ENCODE measurements at places on chromosomes 16 and 17.

- DNase-seq, result no peak
These were observed 56.3 kb downstream of the CREBBP start for GRCh38 chr16:3824121-3824795.

GRCh38 chr16:57007530-57007929 is 18.2 kb downstream of the NLRC5 start:
- DNase-seq, result no peak

DNA sequence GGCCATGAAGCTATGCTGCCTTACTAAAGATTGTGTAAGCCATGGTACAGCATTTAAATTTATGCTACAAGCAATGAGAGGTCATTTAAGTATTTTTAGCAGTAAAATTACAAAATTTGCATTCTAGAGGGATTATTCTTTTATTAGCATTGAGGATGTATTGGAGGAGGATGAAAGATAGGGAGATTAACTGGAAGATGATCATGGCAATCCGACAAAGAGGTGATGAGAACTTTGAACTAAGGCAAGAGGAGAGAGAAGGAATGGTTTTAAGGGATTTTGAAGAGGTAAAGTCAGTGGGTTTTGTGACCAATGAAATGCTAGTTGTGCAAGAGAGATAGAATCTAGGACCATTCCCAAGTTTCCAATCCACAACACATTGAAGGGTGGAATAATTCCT is 129.9 kb downstream of the SNX11 start:
- no peak for DNase-seq

DNA sequence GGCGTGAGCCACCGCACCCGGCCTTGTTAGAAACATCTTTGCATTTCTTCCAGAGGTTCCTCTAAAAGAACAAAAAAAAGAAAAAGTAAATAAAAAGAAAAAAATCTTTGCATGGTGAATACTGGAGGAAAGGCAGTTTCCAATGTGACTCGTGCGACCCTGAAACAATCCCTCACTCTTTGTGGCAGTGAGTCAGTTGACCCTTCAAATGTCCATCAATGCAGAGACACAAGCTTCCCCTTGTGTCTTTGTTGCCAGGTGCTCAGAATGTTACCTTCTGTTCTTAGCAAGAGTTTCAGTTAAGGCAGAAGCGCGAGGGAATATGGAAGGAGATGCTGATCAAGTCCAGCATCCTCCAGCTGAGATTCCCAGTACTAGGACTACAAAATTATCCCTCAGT is 16.4 kb downstream of the CACNG4 start:
- DNase-seq, result no peak

- DNase-seq, result no peak
These were observed 30.2 kb downstream of the BMERB1 start for GRCh38 chr16:15464401-15465186.

DNA sequence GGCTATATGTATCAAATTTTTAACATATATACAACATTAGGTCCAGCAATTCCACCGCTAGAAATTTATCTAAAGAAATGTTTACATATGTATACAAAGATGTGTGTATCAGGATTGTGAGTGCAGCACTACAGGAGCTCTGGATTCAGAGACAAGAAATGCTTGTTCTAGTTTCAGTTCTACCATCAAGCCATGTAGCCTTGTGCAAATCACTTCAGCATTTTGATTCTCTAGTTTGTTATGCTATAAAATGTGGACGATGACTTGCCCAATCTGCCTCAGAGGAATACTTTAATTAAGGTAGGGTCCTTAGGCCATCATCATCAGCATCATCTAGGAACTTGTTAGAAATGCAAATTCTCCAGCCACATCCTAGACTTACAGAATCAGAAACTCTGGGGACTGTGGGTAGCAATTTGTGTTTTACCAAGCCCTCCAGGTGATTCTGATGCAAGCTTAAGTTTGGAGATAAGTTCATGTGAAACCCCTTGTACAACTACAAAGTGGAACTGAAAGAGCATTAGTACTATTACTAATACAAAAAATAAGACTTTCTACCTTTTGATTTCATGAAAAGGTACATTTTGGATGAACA is 131.2 kb upstream of the CORO6 start:
- DNase-seq, result no peak

DNA sequence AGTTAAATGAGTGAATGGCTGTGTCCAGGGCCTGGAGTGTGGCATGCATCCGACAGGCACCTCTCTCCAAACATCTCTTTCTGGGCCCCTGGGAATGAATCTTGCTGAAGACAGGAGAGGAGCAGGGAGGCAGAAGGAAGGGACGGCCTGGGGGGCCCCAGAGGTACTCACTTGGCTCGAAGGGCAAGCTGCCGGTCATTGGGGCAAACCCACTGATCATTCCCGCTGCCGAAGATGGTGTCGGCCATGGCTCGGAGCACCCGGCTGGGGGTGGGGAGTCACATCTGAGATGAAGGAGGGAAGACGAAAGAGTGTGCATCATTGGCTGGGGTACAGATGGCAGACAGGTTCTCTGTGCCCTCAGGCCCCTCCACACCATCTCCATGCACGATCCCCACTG is 25.3 kb downstream of the RPH3AL start:
- DNase-seq, result no peak

DNA sequence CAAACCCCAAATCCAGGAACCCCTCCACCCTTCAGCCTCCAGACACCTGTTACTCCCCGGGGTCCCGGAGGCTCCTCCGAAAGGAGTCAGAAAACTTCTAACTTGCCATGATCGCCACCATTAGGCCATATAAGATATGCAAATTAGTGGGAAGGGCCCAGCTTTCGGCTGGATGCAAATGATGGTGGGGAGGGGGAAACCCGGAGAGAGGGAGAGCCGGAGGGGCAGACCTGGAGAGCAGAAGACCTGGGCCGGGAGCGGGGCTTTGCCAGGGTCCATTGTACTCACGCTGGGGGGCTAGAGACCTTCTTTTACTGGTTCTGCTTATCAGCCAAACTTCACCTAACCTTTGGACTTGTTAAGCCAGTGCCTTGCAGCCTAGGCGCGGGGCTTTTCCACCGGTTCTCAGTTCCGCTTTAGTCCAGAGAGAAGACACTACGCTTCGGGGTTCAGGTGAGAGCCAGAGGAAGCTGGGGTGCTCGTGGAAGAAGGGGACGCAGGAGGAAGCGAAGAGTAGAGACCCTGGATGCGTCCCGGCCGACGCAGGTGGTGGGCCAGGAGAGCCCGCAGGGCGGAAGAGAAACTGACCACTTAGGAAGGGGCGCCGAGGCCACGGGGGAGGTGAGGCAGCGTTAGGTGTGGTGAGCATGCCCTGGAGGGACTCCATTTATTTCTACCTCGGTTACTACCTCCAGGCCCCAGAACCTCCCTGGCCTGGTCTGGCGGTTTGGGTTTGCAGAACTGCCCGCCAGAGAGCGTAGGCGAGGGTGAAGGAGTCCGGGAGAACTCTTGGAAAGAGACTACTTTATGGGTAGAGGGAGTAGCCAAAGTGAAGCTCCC is at the start of gene HNF1B:
HNF1B (minus strand) TSS at position 99 of the 840 bp plus-strand sequence. CDS start 175 bp downstream, outside the sequence.
- no peak for DNase-seq

- no peak for DNase-seq
These were observed 53.7 kb upstream of the TMEM132E start for GRCh38 chr17:34525651-34526050.

- no peak for DNase-seq
These were observed 13.1 kb upstream of the MRPS23 start for GRCh38 chr17:57862694-57863667.

- peak; percentile 75 for DNase-seq
These were observed 27.8 kb upstream of the GHDC start for GRCh38 chr17:42221886-42222745.

- DNase-seq, result peak; percentile 79
These were observed 47.5 kb downstream of the ADCY7 start for GRCh38 chr16:50313596-50314478.

GRCh38 chr16:85253084-85253941 is 141.0 kb upstream of the CIBAR2 start:
- DNase-seq, result peak; percentile 42
